ENCODE measurements at places on chromosomes 7 and 10.

DNA sequence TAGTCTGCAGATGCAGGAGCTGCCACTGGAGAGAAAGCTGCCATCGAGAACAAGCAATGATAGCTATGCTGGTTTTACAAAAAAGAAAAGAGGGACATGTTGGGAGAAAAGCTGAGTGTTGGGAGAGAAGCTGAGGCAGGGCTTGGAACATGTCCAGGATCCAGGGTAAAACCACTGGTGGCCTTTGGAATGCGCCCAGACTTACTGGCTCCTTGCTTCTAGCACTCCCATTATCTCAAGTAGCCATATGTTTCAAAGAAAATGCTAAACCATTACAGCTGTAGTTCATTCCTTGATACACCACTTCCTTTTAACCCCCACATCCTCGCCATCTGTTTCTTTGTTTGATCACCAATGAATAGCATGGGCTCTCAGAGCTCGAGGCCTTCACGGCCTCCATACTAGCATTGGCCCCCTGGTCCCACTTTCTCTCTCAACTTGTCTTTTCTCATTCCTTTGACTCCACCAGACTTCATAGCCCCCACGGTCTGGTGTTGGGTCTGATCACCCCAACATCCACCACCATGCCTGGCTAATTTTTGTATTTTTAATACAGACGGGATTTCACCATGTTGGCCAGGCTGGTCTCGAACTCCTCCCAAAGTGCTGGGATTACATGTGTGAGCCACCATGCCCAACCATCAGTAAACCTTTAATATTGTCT, 23.8 kb upstream of the PLAC9 start:
- no peak for DNase-seq

DNA sequence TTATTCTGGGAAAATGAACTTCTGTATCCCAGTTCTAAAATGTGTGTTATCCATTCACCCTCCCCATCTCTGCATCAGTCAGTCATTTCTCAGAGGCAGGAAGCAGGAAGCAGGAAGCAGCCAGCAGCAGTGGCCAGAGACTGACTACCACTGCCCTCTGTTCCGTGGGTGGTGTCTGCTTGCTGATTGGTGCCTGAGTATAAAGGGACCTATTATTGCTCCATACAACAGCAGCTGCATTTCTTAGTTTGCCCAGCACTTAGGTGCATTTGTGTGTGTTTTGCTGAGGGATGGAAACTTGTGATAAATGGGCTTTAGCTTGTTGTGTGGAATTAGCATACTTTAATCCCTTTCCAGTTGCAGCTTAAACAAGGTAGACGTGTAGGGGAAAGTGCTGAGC, 582.2 kb downstream of the SORCS1 start:
- no peak for DNase-seq

DNA sequence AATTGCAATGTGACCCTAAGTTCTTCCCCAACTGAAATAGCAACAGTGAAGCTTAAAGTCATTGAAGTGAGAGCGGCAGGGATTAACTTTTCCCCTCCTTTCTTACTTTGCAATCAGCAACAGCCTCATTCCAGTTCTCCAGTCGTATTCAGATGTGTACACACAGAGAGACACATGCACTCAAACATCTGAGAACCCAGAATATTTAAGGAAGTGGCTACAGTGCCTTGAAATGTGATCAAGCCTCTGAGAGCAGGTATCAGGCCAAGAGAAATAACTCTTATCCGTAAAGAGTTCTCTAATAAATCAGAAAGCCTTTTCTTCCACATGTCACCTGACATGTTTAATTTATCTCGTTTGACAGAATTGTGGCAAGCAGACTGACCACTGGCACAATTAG, 388.9 kb upstream of the NPVF start:
- DNase-seq, result no peak

DNA sequence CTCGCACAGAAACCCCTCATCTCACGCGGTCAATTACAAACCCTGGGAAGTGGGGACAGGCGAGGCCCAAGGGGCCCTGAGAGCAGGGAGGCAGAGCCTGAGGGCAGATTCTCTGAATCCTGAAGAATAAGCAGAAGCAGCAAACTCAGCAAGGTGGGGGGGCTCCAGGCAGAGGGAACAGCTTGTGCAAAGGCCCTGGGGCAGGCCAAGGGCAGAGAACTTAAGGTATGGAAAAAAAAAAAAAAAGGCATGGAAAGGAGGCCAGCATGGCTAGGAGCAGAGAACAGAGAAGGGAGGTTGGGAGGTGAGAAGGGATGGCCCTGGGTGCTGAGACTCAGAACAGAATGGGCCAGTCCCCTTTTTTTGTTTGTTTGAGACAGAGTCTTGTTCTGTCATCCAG, 32.8 kb upstream of the TNRC18 start:
- no peak for DNase-seq

DNA sequence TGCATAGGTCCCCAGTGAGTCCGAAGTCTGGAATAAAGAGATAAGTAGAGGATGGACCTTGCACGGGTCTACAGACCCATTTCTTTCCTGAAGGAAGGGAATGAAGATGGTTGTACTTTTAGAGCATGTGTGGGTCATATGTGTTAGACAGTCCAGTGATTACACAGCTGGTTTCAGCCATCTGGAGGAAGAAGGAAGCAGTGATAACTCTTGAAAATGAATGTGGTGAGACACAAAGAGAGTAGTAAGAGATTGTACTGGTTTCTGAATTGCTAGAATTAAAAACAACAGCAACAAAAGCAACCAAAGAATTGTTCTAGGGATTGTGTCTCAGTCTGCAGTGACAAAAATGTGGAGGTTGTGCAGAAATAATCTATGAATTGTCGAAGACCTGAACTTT, 258.9 kb downstream of the SUGCT start:
- DNase-seq, result no peak

DNA sequence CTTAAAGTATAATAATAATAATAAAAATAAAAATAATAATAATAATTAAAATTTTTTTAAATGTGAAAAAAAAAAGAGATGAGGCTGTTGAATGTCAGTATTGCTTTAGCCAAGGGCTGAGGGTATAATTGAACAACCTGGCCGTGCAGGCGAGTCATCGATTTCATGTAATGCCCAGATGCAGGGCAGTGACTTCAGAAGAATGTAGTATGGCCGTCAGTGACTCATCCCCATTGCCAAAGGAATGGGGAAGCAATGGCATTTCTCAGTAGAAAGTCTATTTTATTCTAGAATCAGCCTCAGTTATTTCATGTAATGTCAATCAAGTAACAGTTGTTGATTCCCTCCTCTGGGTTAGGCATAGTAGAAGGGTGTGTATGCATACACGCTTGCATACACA, 516.4 kb downstream of the GLRX3 start:
- no peak for DNase-seq

GRCh38 chr10:73867126-73867807, 7.1 kb downstream of the CAMK2G start:
- no peak for DNase-seq

GRCh38 chr7:66894463-66895080, 26.5 kb upstream of the TMEM248 start:
- DNase-seq, result peak; percentile 18

- no peak for DNase-seq
Measured at GRCh38 chr10:21499701-21500577, 25.5 kb downstream of the SKIDA1 start.

GRCh38 chr7:158587162-158588084, at the start of gene PTPRN2:
Gene PTPRN2 (minus strand): TSS chr7:158587823.
- DNase-seq, result no peak

- DNase-seq, result no peak
Measured at GRCh38 chr10:71367271-71367670, 29.4 kb upstream of the CDH23 start.

GRCh38 chr7:36486336-36486735, 96.7 kb downstream of the ANLN start:
- no peak for DNase-seq

- DNase-seq, result no peak
Measured at GRCh38 chr10:113999531-113999930, 44.1 kb upstream of the ADRB1 start.

DNA sequence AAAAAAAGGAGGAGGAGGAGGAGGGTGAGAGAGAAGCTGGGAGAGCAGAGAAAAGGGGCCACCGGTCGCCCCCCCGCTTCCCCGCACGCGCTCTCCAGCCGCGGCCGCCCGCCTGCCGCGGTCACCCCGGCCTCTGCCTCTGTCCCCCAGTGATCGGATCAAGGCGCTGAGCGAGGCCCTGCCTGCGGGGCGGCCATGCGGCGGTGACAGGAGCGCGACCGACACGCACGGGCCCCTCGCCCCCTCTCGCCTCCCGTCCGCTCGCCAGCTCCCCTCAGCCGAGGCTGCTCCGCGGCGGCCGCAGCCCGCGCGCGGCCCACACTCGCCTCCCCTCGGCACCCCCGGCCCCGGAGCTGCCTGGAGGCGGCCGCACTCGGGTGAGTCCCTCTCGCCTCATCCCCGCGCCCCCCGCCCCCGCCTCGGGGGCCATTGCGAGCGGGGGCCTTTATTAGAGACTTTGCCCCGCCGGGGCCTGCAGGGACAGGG, at the start of gene GTF2I:
TSS of gene GTF2I (plus strand) at position 27 of the 486 bp plus-strand sequence. CDS start 31,411 bp downstream, outside the sequence.
- DNase-seq, result no peak

DNA sequence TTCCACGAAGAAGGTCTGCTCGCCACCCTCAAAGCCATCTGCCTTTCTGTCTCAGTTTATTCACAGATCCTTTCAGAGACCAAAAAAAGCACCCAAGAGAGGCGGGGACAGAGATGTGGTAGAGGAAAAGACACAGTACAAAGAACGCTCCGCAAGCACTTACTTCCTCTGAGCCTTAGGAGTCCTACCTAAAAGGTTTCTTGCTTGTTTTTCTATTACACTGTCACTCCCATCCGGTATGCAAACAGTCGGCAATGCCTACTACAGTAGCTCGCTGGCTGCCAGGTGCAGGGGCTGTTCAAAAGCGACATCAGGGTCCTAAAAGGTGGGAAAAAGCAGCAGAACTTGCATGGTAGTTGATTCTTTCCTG, 816 bp downstream of the TECPR1 start:
- DNase-seq, result no peak

DNA sequence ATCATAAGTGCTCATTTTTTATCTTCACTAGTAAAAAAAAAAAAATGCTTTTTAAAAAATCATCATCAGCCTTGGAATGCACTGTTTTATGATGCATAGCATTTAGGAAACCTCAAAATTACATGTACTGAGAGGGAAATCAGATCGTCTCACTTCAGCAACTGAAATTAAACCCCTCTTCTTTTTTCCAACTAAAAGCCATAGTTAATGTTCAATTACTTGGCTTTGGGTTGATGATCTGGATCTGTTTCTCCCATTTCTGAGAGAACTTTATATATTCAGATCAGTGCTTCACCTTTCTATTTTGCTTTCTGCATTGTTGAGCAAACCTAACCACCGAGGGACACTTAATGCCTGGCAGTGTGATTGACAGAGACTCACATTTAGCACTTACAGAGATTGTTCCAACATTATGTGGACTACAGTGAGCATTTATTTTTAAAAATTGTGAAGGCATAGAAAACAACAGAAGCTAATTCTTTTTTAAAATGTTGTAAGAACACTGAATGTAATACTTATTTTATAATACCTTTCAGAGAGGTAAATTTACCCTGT, 678.4 kb downstream of the PHTF2 start:
- DNase-seq, result no peak

DNA sequence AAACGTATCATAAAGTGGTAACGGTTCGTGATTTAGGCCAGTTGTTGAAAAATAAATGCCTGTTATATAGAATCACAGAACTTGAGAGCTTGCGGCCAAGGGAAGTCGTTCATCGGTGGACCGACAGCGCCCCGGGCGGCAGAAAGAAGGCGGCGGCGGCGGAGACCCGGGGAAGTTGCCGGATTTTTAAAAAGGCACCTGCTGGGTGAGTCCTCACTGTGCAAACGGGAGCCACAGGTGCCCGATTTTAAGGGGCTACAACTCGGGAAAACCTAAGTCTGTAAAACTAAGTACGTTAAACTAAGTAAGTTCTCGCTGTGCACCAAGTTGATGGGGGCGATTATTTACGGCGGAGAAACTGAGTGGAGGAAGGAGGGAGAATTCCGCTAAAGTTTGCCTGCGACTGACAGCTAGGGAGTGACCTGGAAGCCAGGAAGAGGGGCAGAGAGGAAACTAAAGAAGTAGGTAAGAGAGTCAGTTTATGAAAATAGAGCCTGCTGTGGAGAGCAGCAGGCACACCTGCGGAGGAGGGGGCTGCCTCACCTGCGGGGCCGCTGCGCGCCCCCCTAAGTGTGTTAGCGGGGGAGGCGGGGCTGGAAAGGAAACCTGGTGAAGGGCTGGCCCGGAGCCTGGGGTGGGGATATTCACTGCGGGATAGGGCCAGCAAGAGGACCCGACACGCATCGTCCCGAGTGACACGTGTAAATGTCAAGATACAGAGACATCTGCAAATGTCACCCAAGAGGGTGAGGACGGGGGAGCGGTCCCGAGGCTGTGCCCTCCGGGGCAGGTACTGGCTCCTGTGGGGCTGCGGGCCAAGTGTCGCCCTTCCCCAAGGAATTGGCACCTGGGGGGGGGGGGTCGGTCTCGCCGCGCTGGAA, 996 bp downstream of the ADAM12 start:
- no peak for DNase-seq

- no peak for DNase-seq
Measured at GRCh38 chr7:153891990-153892389, 160.2 kb upstream of the DPP6 start.

DNA sequence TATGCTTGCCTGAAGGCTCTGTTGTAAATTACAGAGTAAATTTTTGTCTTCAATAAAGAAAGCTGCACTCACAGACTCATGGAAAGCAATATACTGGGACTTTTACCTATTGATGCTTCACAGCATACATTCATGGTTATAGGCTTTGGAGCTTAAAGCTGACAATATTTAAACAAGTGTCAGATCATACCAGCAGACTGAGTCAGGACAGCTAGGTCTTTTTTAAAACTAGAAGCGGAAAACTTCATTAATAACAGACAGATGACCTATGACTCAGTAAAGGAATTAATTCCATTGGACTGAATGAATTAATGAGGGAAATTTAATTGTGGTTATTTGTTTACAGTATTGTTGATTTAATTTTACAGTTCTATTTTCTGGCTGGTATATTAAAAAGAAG, 165.8 kb upstream of the DGKB start:
- no peak for DNase-seq

- no peak for DNase-seq
Measured at GRCh38 chr7:156635529-156636385, 4.8 kb upstream of the RNF32 start.

DNA sequence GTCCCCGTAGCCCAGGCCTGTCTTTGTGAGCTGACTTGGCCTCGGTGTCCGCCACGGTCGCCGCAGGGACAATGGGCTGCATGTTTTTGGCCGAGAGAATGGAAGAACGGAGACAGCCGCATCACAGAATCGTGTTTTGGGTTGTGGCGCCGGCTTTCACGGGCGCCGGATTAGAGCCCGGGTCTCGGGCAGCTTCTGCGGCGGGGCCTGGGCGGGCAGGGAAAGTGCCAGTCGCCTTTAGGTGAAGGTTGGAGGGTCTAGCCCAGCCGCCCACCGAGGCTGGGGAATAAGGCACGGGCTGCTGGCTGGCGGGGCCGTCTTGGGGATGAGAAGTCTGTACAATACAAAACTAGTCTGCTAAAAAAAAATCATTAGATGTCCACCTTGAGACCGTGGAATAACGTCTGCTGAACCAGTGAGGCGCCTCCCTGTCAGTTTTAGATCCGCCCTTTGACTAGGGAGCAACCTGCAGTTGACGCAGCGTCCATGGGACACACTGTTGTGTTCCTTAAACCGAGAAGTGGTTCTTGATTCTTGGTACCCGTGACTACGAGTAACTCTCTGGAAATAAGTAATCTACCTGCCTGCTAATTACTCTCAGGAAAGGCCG, 577 bp downstream of the DNAJB9 start:
- DNase-seq, result no peak

GRCh38 chr7:159091041-159091440, 53.6 kb downstream of the VIPR2 start:
- no peak for DNase-seq

- DNase-seq, result no peak
Measured at GRCh38 chr7:27245124-27245797, 2.7 kb downstream of the EVX1 start.
